ENCODE measurements at places on chromosomes 12 and 14.

DNA sequence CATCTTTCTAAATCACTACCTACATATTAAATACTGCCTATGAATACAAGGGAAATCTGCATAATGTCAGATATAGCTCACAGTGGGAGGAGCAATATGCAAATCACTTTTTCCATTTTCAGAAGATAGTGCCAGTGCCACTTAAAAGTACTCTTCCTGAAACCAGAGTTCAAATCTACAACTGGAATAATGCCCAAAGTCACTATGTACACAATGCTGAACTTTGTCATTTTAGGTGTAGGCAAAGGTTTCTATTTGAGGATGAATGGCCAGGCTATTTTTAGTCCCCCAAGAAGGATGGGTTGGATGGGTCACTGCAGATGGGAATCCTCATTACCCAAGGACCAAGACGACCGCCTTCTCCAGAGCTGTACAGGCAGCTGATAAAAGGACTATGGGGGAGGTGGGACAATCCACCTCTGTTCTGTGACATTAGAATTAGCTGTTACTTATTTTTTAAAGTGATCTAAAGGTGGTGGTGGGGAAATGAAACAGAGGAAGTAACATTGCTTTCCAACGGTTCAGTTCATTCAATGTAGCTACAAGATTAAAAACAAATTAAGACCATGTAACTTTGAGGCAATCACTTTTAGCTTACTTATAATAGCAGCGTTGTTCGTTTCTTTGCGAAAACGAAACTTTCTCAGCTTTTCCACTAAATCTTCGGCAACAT is 5.6 kb downstream of the GMFB start:
- DNase-seq = no peak

DNA sequence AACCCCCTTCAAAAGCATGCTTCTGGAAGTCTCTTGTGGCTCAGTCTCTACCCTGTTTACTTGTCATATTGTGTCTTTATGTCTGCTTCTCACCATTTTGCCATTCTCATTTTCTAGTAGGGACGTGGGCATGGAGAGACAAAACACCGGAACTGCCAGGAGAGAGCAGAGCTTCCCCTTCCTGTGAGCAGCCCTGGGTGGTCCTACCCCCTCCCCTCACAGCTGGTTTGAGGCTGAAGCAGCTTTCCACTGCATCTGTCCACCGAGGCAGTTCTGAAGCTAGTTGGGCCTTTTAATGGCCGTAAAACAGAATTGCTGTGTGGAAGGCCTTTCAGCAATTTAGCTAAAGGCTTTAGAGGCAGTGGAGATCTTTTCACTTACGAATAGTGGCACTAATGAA is 77.0 kb downstream of the PELI2 start:
- DNase-seq = no peak

- DNase-seq = no peak
These were observed 365.8 kb downstream of the BCAT1 start for GRCh38 chr12:24582954-24583601.

DNA sequence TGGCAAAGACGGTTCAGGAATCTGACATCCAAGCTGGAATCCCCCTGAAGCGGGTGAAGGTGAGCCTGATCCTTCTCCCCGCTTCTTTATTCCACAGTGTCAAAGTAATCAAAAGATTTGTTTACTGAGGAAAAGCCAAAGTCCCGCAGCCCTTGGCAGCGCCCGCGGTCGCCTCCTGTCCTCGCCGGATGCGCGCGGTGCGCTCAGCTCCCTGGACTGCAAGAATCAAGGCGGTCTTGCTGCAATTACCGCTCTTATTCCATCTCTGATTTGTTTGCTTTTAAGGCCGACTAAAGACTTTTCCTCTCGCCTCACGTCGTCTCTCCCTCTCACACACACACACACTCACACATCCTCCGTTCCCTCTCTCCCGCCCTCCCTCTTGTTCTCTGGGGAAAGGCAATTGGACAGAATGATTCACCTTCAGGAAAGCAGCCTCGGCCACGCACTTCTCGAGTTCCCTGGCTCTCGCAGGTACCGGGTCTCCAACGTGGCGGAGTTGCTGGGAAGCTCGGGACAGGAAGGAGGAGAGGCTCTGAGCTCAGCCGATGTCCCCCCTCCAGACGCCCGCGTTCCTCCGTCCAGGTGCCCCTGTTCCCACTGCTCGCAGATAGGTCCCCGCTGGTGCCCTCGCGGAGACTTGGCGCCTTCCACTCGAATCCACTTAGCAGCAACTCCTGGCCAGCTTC is 68.6 kb upstream of the USP15 start:
- DNase-seq = peak; percentile 2

DNA sequence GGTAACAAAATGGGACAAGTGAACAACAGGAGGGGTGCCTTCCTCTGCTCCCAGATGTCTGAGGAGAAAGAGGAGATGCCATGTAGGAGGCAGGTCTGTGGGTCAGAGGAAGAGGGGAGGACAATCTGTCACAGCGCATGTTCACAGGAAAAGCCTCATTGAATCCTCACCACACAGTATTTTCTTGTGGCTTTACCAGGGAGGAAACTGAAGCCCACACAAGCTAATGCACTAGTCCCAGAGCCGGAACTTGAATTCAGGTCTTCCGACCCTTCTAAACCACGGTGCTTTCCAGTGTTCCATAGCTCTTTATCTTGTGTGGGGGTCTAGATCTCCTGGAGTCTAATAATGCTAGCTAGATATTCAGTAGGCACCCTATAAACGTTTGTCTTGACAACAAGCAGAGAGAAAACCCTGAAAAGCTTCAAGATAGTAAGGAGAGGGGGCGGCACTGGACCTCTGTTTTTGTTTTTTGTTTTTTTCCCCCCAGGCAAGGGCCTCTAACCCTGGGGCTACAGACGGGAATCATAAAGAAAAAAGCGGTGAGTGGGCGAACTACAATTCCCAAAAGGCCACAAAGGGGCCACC is 371 bp upstream of the SHMT2 start:
- DNase-seq = peak; percentile 70

GRCh38 chr12:111014547-111014946 is 94.2 kb upstream of the MYL2 start:
- DNase-seq = no peak

- no peak for DNase-seq
These were observed 20.4 kb downstream of the TMTC1 start for GRCh38 chr12:29763301-29763683.

- DNase-seq = peak; percentile 50
These were observed 150.6 kb upstream of the AEBP2 start for GRCh38 chr12:19288603-19289244.

GRCh38 chr14:33950320-33951182 is at the start of gene EGLN3:
EGLN3 (minus strand) TSS chr14:33951074; CDS start chr14:33950752, 322 bp downstream.
- peak; percentile 69 for DNase-seq

DNA sequence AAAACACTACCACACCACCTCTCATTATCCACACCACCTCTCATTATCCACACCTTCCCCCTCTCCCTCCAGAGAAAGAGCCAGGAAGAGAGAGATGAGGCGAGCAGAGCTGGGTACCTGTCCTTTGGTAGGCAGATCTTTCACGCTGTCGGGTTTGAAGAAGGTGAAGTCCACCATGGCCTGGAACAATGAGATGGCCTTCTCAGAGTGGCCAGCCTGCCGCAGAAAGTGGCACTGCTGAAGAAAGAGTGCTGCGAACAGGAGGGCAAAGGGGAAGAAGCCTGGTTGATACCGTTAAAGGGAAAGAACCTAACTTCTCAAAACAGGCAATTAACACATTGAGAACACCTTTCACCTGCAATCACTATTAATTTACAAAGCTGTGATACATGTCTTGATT is 30.6 kb downstream of the NRDE2 start:
- no peak for DNase-seq

DNA sequence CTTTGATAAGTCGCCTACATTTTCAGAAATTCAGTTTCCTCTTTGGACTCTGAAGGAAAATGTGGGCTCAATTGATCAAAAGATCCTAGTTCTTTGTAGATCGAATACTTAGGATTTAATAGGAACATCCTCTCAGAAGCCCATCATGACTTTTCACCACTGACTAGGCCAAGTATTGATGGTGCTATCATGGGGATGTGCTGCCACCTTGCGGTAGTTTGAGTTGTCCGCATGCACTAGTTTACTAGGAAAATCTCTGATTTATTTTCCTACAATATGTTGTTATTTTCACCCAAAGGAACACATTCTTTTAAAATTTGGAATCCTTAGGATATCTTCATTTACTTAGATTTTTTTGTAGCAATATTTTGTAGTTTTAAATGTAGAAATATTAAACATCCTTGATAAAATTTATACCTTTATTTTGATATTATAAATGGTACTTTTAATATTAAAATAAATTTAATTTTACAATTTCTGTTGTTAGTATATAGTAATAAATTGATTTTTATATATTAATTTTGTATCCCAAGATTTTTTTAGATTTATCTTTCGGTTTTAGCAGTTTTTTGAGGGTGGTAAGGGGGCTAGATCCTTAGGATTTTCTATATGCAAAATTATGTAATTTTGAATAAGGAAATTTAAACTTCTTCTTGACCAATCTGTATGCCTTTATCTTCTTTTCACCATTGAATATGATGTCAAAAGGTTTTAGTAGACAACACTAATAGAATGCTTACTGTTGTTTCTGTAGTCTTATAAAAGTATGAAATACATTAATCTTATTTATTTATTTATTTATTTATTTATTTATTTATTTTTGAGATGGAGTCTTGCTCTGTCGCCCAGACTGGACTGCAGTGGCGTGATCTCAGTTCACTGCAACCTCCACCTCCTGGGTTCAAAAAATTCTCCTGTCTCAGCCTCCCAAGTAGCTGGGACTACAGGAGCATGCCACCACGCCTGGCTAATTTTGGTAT is 52.9 kb upstream of the OR9K2 start:
- peak; percentile 81 for DNase-seq

DNA sequence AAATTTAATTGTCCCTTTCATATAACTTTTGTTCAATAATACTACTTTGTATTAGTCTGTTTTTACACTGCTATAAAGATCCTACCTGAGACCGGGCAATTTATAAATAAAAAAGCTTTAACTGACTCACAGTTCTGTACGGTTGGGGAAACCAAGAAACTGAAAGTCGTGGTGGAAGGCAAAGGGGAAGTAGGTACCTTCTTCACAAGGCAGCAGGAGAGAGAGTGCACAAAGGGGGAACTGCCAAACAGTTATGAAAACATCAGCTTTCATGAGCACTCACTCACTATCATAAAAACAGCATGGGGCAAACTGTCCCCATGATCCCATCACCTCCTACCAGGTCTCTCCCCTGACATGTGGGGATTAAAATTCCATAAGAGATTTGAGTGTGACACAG is 1069.0 kb downstream of the FSCB start:
- DNase-seq = no peak

- DNase-seq = no peak
These were observed 907.5 kb upstream of the MDGA2 start for GRCh38 chr14:48582938-48583337.

DNA sequence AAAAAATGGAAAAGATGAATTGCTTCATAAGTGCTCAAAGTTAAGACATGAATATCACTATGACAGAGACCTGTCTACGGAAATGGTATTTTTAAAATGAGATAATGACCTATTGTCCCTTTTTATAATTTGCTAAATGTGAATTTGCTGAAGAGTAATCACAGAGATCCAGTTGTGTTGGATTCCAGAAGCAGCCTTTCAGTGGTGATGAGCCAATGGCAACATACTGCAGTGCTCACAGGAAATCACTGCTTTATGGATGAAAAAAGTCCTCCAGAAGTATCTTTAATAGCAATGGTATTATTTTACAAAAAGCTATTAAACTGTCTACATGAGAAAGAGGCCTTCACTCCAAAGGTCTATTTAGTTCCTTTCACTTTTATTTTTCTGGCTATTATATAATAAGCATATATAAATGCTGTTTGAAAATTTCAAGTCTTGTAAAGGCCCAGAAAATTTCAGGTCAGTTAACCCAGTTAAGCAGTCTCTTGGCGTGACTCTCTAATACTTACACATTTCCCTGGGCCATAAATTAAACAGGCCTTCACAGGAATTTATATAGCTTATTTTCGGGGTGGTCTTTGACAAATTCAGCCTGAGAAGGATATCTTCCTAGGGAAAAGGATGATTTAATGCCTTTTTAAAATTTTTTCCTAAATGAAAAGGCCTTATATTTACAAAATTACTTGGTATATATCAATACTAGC is 55.4 kb downstream of the KCNJ8 start:
- DNase-seq = no peak

- no peak for DNase-seq
These were observed 29.0 kb downstream of the PEBP1 start for GRCh38 chr12:118164798-118165486.

DNA sequence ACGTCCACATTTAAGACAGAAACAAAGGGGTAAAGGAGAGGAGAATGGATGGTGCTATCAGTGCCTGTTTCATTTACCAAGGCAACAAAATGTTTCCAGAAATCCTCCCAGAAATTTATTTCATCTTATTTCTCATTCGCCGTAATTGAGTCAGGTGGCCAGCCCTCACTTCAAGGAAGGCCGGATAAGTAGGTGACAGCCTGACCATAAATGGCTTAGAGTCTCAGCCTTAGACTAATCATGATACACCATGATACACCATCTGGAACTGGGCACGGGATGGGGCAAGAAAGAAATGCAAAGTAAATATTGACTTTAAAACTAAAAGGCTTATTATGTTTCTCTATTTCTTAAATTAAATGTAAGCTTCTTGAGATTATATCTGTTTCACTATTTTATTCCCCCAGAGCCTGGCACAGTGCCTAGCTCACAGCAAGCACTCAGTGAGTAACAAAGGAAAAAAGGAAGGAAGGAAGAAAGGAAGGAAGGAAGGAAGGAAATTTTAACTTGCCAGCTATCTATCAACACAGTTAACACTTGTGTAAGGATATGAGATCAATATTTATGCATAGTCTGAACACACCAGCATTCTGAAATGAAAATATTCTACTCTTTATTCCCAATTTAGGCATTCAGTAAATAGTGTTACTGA is 106.1 kb upstream of the FSCB start:
- DNase-seq = no peak

- no peak for DNase-seq
These were observed 38.2 kb downstream of the VWF start for GRCh38 chr12:6086316-6086715.

GRCh38 chr12:54413284-54414190 is 5.5 kb downstream of the ITGA5 start:
- DNase-seq = peak; percentile 74

- DNase-seq = no peak
These were observed 264.0 kb downstream of the VRK1 start for GRCh38 chr14:97061198-97061597.

DNA sequence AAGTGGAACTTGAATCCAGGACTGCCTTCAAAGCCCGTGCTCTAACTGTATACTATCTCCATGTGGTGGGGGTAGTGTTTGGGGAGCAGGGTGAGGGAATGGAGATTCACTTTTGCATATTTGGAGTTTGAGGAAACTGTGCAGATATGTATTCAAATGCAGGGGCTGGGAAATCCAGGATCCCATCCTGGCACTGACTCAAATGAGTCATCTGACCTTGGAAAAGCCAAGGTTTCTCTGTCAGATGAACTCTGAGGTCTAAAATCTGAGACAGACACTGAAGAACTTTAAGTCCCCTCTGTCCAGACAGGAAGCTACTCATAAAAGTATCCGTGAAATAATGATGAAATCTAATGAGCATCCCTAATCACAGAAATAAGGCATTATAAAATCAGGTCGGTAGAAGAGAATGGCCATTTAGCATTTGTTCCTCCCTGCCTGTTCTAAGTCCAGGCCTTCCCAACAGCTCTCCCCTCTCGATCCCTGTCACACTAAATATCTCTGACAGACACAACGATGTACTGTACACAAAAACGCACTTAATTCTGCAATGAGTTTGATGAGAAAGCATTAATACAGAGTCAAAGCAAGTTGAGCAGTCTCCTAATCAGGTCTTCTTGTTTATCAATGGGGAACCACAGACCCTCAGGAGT is 14.4 kb downstream of the NIN start:
- DNase-seq = no peak

GRCh38 chr12:50073206-50073605 is 11.9 kb upstream of the SMARCD1 start:
- no peak for DNase-seq

GRCh38 chr12:80627782-80628181 is 79.7 kb upstream of the MYF6 start:
- DNase-seq = no peak
